ENCODE measurements at places on chromosomes 2 and 18.

- DNase-seq: no peak
Observed at GRCh38 chr2:84870306-84870705, 10.6 kb downstream of the TRABD2A start.

DNA sequence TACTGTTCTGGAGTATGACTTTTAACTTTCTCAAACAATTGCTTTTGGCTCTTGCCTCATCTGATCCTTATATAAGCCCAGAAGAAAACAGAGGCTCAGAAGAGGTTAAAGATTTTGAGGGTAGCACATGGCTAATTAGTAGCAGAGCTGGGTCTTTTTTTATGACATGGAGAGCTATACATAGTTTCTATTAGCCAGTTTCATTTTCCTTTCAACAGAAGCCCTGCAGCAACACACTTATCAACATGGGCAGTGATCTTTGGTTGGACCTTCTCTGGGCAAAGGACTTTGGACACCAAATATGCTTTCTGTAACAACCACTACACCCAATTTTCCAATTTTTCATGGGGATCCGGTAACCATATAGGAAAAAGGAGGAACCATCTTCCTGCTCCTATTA is 64.9 kb downstream of the NCKAP5 start:
- DNase-seq: no peak

GRCh38 chr2:235468978-235469655 is 24.7 kb upstream of the AGAP1 start:
- peak; percentile 80 for DNase-seq

DNA sequence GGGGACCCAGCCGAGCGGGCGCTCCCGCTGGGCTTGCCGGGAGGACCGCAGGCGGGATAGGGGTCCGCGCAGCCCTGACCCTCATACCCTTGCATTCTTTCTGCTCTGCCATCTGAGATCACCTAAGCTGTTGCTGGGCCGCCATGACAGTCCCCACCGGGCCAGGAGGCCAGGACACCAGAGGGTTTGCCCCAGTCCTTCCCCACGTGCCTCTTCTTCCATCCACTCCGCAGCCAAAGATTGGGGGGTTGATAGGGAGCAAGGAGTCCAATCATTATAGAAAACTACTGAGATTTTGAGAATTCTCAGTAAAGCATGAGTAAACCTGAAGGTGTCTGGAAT is 453 bp upstream of the GRB14 start:
- DNase-seq: no peak

DNA sequence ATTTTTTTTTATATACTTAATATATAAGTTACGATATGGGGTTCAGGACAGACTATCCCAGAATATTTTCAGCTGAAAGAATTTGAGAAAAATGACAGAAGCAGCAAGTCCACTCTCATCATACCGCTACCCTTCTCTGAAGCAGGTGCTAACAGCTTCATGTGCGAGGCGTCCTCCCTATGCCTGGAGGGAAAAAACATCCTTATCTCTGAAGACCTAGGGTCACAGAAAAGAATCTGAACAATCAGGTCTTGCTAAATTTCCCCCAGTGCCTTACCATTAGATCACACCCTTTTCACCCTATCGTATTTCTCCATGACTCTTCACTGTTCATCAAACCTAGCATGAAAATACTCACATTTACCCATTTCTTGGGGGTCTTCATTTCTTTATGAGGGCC is 51.9 kb upstream of the CREB1 start:
- no peak for DNase-seq

GRCh38 chr2:75055142-75055819 is 96.8 kb downstream of the POLE4 start:
- no peak for DNase-seq

- DNase-seq: no peak
Observed at GRCh38 chr2:105515581-105516415, 116.9 kb upstream of the FHL2 start.

GRCh38 chr2:123262856-123263255 is 762.2 kb upstream of the CNTNAP5 start:
- DNase-seq: no peak

DNA sequence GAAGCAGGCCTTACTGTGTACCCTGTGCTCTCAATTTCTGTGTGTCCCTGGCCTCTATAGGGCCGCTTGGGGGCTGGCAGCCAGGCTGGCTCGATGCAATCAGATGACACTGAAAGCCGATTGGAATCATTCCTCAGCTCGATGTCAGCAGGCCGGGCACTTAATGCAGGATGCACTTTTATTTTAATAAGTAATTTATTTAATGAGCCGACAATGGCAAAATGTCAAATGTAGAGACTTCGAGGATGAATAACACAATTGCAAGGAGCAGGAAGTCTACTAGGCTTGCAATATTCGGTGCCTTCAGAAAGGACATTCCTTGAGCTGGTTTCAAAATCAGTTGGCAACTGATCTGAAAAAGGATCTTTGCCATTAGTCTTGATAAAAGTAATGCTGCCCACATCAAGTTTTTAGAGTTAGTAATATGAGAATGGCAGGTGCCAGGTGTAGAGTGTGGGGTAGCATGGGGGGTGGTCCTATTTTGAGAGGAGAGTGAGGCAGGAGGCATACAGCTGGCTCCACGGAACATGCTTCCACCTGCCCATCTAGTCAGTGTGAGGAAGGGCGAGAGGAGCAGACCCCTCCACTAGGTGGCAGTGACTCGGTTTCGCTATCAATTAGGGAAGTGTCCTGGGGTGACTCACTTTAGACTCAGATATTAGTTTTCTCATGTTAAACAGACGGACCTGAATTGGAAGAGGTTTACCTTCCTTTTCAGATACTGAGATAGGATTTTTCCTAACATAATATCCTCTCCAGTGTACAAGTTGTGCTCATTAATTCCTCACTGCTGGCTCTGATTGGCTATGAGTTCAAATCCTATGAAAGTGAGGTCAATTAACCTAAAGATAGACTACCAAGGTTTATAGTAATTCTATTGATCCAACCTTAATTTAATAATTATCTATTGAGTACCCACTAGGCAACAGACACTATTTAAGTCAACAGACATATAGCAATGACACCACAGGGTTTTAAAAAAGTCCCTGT is 80.9 kb downstream of the NABP1 start:
- DNase-seq: no peak

- DNase-seq: no peak
Observed at GRCh38 chr2:14234911-14235310, 397.6 kb upstream of the LRATD1 start.

DNA sequence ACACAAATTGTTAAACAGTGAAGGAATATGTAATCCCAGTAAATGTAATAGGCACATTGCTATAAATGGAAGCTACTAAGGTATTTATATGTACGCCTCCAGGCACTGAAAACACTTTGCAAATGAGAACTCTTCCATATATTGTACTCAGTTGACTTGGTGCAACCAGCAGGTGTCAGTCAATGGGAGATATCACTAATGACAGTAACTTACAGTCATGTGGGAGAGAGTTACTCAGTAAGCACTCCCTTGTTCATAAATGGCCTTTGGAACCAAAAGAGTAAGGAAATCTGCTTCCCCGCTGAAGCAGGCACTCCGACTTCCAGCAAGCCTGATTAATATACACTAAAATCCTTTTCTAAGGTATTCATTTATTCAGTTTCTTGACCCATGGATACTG is 5.9 kb downstream of the MDH1 start:
- no peak for DNase-seq

DNA sequence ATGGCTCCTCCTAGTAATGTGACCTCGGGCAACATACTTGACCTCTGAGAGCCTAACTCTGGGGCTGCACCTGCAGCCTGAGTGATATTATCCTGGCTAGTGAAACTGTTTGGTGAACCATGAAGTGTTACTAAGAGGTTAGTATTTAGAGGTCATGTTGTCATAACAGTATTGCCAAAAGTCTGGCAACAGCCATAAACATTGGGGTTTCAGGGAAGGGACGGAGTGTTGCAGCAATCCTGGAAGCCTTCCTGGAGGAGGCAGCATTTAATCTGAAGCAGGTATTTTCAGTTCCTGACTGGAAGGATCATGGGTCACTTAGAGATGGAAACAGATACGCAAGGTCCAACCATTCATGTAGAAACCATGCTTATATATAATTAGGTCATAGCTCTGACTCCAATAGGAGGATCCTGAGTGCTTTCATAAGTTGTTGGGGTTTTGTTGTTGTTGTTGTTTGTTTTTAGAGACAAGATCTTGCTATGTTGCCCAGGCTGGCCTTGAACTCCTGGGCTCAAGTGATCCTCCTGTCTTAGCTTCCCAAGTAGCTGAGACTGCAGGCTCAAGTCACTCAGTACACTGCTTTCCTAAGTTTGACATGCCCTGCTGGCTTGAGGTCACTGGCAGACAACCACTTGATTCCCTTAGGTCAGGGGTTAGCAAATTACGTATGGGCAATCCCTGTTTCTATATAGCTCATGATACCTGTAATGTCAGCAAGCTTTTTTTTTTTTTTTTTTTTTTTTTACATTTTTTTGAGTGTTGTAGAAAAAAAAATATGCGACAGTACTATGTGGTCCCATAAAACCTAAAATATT is 21.5 kb downstream of the GPR39 start:
- no peak for DNase-seq

DNA sequence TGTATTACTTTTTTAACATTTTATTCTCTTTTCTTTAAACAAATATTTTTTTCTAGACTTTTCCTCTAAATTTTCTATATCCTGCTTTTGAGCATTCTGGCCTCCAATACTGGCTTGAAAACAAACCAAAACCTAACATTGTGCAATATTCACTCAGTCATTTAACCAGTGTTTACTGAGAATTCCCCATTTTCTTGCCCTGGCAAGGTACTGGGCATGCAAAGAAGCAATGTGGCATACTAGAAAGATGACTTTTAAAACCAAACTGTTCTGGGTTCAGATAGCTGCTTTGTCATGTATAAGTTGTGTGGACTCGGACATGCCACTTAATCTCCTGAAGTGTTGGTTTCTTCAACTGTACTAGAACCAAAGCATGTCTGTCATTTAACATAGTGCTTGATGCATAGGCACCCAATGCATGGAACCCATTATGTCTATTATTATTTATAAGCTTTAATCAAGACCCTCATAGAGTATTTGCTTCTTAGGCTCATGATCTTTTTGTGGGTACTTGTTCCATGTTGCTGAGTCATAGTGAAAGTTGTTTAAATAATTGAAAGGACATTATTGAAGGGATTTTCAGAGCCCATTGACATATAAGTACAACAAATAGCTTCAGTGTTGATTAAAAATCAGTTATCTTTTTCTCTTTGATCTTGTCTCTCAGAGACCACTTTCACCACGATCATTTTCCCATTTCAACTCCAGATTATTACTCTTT is 185.4 kb upstream of the OSR1 start:
- no peak for DNase-seq

GRCh38 chr2:192194265-192194865 is 368 bp downstream of the TMEFF2 start:
- no peak for DNase-seq

DNA sequence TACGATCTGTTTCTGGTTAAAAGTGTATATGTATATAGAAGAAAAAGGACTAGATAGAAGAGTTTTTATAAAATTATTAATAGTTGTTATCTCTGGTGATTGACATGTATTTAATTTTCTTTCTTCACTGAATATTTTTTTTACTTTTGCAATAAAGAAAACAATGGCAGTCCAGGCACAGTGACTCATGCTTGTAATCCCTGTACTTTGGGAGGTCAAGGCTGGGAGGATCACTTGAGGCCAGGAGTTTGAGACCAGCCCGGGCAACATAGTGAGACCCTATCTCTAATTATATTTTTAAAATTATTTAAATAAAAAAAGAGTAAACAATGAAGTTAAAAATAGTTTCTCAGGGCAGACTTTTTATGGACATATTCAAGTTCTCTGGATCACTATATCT is 114.7 kb downstream of the FAM117B start:
- no peak for DNase-seq

DNA sequence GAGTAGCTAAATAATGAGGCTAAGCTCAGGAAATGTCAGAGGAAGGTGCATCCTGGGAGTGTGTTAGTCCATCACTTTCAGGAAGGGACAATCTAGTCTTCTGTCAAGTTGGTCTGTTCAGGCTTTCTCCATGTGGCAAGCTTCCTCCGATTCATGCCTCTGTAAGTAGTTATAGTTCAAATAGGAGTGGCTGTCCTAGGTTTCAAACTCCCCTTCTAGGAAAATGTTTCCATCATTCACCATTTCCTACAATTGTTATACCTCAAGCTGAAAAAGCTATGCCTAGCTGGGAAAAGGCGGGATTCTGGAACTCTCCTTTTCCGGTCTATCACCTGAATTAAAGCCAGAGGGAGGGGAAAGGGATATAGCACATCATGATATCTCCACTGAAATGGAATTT is 287.7 kb upstream of the ZSWIM2 start:
- DNase-seq: no peak

DNA sequence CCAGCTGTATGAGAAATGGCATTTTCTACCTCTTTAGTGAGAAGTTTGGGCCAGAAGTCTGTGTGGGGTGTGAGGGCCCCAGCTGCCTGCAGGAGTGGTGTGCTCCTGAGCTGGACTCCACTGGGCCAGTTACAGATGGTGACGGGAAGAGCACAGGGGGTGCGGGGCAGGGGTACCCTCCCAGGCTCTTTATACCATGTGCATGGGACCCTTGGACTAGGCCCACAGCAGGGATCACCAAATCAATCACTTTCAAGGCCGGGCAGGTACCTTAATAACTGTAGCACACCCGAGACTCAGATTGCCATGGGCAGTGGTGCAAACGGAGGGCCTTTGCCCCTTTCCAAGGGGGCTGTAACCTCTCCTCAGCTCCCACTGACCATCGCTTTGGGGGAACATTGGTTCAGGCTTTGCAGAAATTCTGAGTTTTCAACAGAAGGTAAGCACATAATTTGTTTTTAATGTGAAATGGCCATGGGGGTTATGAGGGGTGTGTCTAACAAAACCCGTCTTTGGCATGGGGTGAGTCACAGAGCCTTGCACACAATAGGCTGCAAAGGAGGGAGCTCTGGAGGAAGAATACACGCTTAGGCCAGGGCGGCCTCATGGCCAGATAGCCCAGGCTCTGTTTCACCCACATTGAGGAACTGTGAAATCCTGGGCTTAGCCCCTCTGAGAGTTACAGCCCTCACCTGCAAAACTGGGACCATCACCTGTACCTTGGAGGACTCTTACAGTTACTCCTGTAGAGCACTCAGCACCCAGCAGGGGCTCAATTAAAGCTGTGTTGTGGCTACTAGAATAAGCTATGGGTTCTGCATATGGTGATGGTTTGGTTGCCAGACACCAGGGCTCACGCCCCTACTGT is 141.0 kb upstream of the BCL2L11 start:
- no peak for DNase-seq

DNA sequence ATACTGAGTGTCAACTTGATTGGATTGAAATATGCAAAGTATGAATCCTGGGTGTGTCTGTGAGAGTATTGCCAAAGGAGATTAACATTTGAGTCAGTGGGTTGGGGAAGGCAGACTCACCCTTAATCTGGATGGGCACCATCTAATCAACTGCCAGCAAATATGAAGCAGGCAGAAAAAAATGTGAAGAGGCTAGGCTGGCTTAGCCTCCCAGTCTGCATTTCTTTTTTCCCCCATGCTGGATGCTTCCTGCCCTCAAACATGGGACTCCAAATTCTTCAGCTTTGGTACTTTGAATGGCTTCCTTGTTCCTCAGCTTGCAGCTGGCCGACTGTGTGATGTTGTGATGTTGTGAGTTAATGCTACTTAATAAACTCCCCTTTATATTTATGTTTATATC is 577.4 kb downstream of the CPS1 start:
- DNase-seq: no peak

GRCh38 chr2:44943693-44944101 is 2.2 kb downstream of the SIX3 start:
- DNase-seq: no peak
